ENCODE measurements at places on chromosomes 4 and X. TPM values are rescaled to one million over a fixed set of nuclear protein-coding genes. Genes with fewer than 3 reads are reported as not detected.
A peak's percentile ranks its signal among the peaks of the same experiment; 100 is the strongest.

GRCh38 chr4:57044279-57044678 is 65.6 kb downstream of the POLR2B start:
- no peak for DNase-seq

DCAF16 gene
- 24.0 TPM for total RNA-seq

CT83 gene
- total RNA-seq = not detected

DNA sequence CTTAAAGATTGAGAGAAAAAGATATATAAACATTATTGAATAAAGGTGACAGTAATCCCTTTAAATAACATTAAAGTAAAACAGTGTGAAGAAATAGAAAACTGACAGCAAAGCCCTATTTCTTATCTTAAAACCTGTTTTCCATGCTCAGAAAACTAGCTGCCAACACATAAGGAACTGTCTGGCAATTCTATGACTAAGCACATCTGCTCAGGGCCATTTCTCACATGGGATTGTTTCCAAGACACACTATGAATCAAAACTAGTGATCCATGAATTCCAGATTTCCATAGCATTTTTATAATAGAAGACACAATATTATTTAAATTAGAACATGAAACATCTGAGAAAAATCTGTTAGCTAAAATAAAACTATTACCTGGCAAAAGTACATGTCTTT is 113.4 kb downstream of the SCLT1 start:
- no peak for DNase-seq

FAM47E gene
- 6.1 TPM for total RNA-seq

DNA sequence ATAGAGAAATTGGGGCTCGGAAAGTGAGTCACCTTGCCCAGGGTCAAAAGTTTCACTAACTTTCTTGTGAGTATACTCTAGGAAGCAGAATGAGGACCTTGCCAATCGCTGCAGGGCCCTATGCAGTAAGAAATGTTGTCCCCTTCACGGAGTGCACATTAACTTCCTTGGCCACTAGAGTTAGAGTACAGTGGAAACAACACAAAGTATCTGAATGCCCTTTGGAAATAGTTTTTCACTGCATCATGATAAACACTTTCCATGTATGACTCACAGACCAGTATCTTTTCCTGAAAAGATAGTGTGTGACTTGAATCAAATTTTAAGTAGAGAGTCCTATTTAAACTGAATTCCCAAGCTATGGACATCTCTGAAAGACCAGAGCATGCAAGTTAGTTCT is 45.5 kb upstream of the STK26 start:
- DNase-seq = no peak

GAGE1 gene
- not detected for total RNA-seq

GRCh38 chr4:1099270-1099669 is 14.1 kb downstream of the RNF212 start:
- no peak for DNase-seq

- DNase-seq = no peak
Measured at GRCh38 chr4:76697129-76697803, 200.7 kb downstream of the SOWAHB start.

- no peak for DNase-seq
Measured at GRCh38 chr4:113173793-113174264, 124.4 kb downstream of the ANK2 start.

MTMR1 gene
- 17.6 TPM for total RNA-seq

- peak; percentile 92 for DNase-seq
Measured at GRCh38 chr4:183408796-183409195, 35.6 kb upstream of the CDKN2AIP start.

DNA sequence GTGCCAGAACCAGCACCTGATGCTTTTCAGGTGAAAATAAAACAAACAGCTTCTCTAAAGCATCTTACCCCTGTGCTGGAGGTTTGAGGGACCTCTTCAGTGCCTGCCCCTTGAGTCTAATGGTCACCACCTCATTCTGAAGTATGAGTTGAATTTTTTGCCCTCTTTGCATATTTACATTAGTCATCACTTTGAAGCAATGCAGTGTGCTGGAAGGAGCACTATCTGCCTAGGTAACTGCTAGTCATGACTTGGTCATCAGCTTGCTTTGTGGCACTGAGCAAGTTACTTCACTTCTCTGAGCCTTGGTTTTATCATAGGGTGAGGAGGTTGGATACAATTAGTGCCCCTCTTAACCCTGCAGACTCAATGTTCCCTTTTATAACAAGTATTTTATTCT is 44.9 kb downstream of the SPATA18 start:
- no peak for DNase-seq

GRCh38 chr4:17587094-17587822 is 10.3 kb downstream of the LAP3 start:
- no peak for DNase-seq

DNA sequence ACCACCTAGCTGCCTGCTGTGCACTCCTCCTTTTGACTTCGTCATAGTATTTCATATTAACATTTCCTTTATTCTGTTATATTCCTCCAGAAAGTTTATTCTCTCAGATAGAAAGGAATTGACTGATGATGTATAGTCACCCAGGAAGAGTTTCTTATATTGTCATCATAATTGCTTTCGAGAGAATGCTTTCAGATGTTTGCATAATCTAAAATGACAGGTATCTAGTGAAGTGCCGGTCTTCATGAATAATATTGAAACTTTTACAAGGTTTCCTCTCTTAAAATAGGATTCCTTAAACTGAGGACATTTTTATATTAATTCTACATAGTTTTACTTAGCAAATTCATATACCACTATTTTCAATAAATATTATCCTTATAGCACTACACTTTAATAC is 10.1 kb downstream of the SEC24D start:
- no peak for DNase-seq

- no peak for DNase-seq
Measured at GRCh38 chrX:13369256-13370030, 49.6 kb upstream of the ATXN3L start.

CT55 gene
- total RNA-seq = not detected

AFM gene
- total RNA-seq = not detected

DNA sequence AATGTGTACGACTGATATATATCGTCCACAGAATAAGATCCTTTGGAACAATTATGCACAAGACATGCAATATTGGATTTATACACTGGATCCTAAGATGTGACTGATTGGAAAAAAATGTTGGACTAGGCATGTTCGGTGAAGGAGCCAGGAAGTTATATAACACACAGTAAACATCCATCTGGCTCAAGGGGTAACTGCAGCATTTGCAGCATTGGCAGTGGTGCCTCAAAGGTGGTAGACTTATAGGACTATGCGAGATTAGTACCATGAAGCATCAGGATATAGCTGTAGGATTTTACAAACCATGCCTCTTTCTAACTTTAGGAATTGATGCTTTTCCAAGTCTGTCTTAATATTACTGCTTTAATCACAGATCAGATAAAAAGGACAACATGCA is 34.3 kb downstream of the MSX1 start:
- no peak for DNase-seq

IQCM gene
- total RNA-seq = 7.2 TPM

BDH2 gene
- total RNA-seq = 35.4 TPM

All from left colon (tissue), 2 donors.